ENCODE measurements at places on chromosomes 6 and 20.

DNA sequence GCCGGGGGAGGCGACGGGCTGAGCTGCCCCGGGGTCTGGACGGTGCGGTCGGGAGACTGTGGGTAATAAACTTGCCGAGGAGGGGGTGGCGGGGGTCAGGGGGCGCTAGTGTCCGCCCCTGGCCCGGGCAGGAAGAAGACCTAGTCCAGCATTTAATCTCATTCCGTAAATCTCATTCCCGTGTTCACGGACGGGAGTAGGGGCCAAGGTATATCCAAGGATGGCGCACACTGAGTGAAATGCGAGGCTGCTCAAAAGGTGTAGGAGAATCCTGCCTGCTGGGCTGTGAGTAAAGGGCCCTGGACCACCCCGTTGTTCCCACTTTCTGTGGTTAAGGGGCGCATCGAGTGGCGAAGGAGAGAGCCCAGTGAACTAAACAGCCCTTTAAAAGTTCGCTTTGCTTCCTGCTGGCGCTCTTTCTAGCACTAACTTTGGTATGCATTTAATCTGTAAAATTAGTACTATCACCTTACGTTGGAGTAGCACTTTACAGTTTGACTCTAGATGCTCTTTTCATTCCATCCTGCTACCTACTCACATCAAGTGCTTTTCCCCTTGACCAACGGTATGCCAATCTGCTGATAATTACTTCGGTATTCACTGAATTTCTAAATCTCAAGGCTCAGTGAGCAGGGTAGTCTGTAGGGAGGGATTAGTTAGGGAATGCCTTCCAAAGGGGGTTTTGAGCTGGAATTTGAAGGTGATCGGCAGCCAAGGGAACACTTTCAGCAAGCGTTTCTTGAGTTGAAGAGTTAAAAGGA, 730 bp downstream of the PARD6B start:
- DNase-seq = no peak

GRCh38 chr6:7630792-7631191, 40.8 kb downstream of the SNRNP48 start:
- DNase-seq = no peak

GRCh38 chr6:109714611-109715010, 23.5 kb downstream of the FIG4 start:
- DNase-seq = no peak

DNA sequence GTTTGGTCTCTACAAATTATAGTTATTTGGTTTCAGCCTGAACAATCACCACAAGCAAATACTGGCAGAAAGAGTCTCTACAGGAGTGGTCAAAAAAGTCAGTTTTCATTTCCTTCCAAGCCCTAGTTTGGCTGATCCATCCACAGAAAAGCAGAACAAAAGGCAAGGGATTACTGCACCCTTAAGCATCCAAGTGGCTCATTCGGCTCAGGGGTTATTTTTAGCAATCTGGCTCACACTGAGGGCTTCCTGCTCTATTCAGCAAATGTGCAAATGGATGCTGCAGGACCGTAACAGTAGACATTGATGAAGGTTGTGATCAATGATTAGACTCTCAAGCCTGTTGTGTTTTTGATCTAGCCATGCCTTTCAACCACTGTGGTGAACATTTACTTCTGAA, 62.2 kb upstream of the FABP7 start:
- no peak for DNase-seq

- no peak for DNase-seq
Observed at GRCh38 chr20:55353206-55353605, 652.1 kb downstream of the CBLN4 start.

- no peak for DNase-seq
Observed at GRCh38 chr6:115882174-115882573, 178.5 kb downstream of the FRK start.

GRCh38 chr6:72624557-72625160, 2.8 kb downstream of the KCNQ5 start:
- DNase-seq = no peak

DNA sequence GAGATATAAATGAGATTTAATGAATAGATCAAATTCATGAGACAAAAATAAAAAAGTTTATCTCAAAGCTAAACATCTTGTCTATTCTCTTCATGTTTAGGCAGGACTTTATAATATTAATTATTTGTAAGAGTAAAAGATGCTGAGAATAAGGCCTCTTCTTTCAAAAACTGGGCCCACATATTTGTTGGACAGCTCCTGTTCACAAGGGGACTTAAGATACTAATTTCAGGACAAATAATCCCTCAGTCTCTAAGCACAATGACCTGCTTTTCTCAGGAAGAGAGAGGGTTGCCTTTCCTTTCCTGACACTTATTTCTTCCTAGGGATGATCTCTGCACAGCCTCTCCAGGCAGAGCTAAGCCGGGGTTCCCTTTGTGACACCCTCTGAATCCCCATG, 43.3 kb downstream of the NOX3 start:
- no peak for DNase-seq

DNA sequence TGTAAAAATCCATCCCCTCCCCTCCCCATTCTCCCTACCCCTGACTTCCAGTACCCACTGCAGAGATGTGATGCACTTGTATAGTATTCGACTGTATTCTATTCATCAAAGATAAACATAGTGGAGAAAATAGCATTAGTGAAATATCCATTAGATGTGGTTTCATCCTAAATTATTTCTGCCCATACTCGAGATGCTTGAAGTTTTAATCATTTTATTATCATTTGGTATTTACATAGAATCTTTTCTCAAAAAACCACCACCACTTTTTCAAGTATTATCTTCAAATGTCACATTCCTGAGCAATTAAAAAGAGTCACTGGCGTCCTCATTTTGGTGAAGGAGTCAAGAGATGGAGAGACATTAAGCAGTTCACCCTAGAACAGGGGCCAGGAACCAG, 181.9 kb downstream of the HAO1 start:
- DNase-seq = no peak

- no peak for DNase-seq
Observed at GRCh38 chr6:14921170-14921569, 324.7 kb upstream of the JARID2 start.

DNA sequence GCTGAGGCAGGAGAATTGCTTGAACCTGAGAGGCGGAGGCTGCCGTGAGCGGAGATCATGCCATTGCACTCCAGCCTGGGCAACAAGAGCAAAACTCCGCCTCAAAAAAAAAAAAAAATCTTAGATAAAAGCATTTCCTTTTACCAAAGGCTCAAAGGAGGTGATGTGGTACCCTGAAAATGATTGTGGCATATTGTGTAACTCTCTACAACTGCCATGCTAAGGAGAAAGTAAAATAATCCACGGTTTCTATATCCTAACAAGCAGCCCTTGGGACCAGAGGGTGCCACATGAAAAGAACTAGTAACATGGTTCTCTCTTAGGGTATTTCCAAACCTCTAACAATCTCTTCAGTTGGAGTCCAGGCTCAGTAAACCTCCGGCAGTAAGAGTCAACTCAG, 38.8 kb upstream of the SLA2 start:
- DNase-seq = no peak

Measured in NCI-H1436 treated with DMSO at 0.1 percent for 48 hours (cell line).